GM23248 (cell line): ENCODE measurements at places on chromosomes 2 and 18. TPM values are rescaled to one million over a fixed set of nuclear protein-coding genes. Genes with fewer than 3 reads are reported as not detected.

Gene RAPH1
- polyA plus RNA-seq = 36.9 and 38.8 TPM in 2 replicates

Gene CAD
- polyA plus RNA-seq = 17.1 and 19.2 TPM in 2 replicates

Gene SDC1
- polyA plus RNA-seq = 24.5 and 25.6 TPM in 2 replicates

Gene ASB18
- not detected in 2 replicates for polyA plus RNA-seq

Gene IWS1
- 41.1 and 42.4 TPM in 2 replicates for polyA plus RNA-seq

Gene SERPINB13
- not detected in 2 replicates for polyA plus RNA-seq

Gene C2orf81
- 6.0 TPM in 2 replicates for polyA plus RNA-seq

Gene SPP2
- not detected in 2 replicates for polyA plus RNA-seq

Gene AMER3
- not detected in 2 replicates for polyA plus RNA-seq
